ENCODE measurements at places on chromosomes 7 and 10.

GRCh38 chr10:108562105-108562504 lies 1361.2 kb downstream of the XPNPEP1 start:
- no peak for DNase-seq

- DNase-seq = no peak
Observed at GRCh38 chr7:142459551-142459963, 201.7 kb upstream of the PRSS58 start.

GRCh38 chr7:80467069-80467468 lies 44.8 kb downstream of the GNAT3 start:
- no peak for DNase-seq

GRCh38 chr7:117086788-117087187 lies 133.5 kb downstream of the ST7 start:
- no peak for DNase-seq

DNA sequence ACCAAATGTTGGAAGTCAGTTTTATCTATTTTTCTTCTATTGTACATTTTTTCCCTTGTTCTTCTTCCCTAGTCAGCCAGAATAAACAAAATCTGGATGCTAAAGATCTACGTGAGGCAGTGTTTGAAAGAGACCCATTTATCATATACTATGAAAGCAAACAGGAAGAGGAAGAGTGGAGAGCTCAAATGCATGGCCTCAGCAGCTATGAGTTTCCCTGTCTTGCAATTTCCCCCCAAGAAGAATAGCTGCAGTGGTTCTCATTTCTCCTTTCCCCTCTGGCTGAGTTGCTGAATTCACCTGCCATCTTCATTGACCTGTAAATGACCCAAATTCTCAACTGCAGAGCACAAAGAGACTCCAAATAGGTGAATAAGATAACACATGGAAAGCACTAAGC lies 347.1 kb upstream of the NRP1 start:
- no peak for DNase-seq

DNA sequence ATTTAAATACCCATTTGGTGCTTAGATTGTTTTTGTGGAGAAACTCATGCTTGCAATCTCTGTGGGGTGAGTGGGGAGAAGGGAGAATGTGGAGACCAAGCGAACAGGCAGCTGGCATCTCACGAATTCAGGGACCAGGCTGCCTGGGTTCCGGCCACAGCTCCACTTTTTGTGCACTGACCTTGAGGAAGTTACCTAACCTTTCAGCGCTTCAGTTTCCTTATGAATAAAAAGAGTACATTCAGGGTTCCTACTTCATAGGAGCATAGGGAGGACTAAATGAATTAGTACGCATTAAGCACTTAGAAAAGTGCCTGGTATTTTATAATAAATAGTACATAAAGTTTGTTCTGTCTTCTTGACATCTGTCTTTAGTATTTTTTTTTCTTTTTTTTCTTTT lies 72.5 kb downstream of the PRTFDC1 start:
- DNase-seq = no peak

DNA sequence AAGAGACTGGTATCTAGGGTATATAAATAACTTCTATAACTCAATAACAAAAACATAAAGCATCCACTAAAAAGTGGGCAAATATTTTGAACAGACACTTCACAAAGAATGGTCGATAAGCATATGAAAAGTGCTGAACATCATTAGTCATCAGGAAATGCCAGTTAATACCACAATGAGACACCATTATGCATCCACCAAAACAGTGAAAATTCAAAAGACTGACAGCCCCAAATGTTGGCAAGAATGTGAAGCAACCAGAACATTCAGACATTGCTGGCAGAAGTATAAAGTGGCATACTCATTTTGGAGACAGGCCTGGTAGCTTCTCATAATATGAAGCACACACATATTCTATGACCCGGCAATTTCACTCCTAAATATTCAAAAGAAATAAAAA lies 26.5 kb upstream of the GSAP start:
- no peak for DNase-seq

DNA sequence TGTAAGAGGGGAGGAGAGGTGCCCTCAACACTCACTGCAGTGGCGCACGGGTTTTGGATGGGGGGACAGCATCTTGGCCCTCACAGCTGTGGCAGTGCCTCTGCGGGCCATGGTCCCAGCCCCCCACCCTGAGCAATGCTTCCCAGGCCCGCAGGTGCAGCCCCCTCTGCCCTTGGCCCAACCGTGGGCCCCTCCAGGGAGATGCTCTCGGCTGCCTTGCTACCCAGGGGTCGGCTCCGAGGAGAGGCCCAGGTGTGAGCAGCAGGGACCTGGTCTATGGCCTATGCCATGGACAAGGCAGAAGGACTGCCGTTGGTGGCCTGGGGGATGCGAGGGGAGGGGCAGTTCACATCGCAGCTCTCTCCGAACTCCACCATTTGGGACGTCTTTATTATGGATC lies 159.2 kb downstream of the RNF216 start:
- DNase-seq = no peak

- DNase-seq = no peak
Observed at GRCh38 chr7:49774459-49775064, 1.1 kb downstream of the VWC2 start.

- DNase-seq = no peak
Observed at GRCh38 chr7:29135846-29136245, 10.5 kb downstream of the CPVL start.

- DNase-seq = no peak
Observed at GRCh38 chr10:35554461-35555056, 50.6 kb upstream of the GJD4 start.

GRCh38 chr10:126337251-126337810 lies 50.9 kb downstream of the ADAM12 start:
- DNase-seq = no peak

DNA sequence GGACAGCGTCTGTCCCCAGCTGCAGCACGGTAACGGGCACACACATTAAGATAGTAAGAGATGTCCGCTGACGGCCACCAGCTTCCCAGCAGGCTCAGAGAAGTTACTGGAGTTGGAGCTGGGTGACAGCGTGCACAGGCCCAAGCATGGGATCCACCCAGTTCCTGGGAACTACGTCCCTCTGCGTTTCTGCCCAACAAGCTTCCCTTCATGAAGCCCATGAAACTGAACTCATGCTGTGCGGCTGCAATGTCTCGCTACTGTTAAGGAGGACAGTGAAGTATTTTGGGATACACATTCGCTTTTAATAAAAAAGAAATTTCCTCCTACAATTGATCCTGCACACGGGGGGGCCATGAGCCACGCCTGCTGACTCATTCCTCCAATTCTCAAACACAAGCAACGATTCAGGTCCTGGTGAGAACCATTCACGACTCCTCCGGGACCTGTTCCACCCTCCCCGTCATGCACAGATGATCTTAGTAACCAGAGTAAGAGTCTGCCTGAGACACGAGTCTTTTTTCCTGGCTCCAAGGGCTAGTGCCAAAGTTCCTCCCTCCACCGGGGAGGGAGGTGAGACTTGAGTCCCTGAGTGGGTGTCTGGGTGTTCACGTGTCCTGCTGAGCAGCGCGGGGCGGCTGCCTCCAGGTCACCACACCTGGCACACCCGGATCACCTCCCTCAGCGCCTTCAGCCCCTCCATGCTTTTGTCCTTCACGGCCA lies 2.6 kb downstream of the PSMG3 start:
- DNase-seq = no peak

GRCh38 chr10:25036381-25036780 lies 20.0 kb downstream of the THNSL1 start:
- DNase-seq = no peak

- no peak for DNase-seq
Observed at GRCh38 chr10:4677296-4678021, 148.5 kb upstream of the AKR1E2 start.

GRCh38 chr10:119724593-119725516 lies 995 bp upstream of the INPP5F start:
- DNase-seq = no peak

GRCh38 chr7:134329614-134330346 lies 13.1 kb upstream of the SLC35B4 start:
- DNase-seq = no peak
